ENCODE measurements at places on chromosomes 16 and 17.

- DNase-seq: no peak
These were observed 166.8 kb upstream of the TBX2 start for GRCh38 chr17:61232871-61233270.

DNA sequence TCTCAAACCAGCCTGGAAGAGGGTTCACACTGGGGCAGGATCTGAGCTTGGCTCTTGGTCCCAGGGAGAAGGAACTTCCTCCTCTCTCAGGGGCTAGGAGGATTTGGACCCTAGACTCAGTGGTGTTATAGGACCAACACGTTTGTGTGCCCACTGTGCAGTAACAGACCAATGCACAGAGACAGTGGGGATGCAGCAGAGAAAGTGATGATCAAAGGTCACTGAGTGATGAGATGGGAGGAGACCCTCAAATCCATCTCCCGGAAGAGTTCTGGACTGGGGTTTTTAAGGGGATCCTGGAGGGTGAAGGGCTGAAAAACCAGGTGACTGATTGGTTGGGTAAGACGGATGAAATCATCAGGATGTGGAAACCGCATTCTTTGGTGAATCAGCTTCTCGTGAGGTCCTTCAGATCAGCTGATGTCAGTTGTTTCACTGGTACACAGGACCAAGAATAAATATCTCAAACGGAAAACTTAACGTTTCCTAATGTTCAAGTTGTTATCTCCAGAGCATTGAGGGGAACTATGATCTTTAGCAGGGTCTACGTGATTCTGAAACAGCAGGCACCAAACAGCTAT lies 3.3 kb upstream of the VAC14 start:
- peak; percentile 54 for DNase-seq

- DNase-seq: peak; percentile 81
These were observed 37.9 kb downstream of the AMFR start for GRCh38 chr16:56387396-56387795.

DNA sequence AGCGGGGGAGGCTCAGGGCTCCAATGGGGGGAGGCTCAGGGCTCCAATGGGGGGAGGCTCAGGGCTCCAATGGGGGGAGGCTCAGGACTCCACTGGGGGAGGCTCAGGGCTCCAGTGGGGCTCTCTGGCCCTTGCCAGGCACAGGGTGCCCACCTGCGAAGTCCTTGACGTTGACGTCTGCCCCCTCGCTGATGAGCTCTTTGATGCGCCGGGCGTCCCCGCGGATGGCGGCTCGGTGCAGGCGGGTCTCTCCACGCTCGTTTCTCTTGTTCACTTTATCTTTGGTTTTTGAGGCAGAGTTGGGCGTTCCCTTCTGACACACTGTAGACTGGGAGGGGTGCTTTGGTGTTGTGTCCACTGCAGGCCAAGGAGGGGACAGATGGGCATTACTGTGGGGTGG lies 73.0 kb downstream of the ZNF778 start:
- DNase-seq: no peak

DNA sequence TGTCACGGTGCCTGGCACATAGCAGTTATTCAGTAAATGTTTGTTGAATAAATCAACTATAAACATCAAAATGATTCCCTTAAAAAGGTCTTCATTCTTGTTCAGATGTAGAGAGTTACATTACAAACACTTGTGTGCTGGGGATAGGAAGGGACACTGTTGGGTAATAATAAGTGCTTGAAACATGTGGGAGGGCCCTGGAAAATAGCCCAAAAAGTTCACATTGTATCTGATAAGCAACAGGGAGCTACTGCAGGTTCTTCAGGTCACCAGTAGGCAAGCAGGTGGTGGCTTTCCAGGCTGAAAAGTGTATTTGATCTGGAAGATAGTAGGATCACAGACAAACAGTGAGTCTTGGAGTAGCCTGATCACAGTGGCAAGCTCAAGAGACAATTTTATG lies 19.0 kb upstream of the ZNF652 start:
- no peak for DNase-seq

- DNase-seq: peak; percentile 97
These were observed 20.2 kb downstream of the CRISPLD2 start for GRCh38 chr16:84839956-84840355.

DNA sequence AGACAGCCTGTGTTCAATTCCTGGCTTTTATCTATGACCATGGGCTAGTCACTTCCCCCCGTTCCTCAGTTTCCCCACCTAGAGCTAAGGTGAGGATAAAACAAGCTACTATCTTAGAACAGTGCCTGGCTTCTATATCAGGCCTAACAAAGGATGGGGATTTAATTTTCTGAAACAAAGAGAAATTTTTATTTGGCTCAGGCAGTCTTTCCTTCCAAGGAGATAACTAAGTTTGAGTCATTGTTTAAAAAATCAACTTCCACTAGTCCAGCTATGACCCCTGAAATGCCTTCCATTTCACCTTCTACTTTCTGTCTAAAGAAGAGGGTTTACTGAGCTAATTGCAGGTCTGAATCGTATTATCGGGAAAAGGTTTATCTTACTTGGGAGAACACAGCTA lies 99.0 kb downstream of the CMIP start:
- DNase-seq: no peak

DNA sequence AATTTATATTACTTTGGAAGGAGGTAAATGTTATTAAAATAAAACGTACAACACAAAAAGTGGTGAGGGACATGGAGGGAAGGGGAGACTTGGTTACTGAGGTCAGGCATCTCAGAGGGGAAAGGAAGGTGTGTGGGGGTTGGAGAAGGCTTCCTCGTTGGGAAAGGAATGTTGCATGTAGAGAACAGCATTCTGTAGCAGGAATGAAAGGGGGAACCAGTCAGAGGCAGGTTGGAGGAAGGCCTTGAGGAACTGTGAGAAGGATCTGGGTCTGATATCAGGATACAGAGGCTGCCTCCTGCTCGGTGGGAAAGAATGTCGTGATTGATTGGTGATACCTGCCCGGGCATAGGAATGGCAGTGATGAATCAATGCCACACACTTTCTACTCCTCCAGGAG lies 103.3 kb upstream of the ZFHX3 start:
- DNase-seq: no peak

DNA sequence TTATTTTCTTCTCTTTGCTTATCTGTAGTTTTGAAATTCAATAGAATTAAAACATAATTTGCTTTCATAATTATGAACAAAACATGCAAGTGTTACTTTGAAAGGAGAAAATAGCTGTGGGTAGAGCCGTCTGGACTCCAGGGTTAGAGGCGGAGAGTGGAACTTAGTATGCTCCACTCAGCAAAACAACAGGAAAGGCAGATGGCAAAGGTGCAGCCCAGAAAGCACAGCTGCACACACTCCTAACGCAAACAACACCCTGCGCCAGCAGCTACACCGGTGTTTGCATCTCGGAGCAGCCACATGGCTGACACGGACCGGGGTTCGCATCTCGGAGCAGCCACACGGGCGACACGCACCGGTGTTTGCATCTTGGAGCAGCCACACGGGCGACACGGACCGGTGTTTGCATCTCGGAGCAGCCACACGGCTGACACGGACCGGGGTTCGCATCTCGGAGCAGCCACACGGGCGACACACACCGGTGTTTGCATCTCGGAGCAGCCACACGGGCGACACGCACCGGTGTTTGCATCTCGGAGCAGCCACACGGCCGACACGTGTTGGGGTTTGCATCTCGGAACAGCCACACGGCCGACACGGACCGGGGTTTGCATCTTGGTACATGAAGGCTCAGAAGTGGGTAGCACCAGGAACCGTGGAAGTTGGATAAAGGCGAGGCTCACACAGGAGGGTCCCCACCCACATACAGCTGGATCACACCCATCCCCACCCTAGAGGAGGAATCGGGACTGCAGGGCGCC lies 12.2 kb upstream of the CAPN15 start:
- no peak for DNase-seq

- no peak for DNase-seq
These were observed 20.1 kb downstream of the DNAH2 start for GRCh38 chr17:7737601-7738000.

DNA sequence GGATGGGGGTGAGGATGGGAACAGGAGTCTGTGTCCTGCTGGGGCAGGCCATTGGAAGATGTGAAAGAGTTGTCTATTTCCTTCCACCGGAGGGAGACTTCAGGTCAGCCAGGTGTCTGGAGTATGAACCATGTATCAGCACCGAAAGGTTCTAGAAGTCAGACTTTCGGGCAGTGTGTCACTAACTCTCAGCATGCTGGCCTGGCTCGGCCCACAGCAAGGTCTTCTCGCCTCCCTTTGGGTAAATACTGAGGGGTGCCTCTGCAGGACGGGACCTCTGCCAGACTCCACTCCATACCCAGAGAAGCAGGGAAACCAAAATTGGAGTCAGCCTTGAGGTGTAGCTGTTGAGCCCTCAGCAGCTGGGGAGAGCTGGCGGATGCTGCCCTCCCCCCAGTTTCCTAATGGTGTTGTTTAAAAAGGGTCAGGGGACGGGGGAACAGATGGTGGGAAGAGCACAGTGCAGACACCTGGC lies 507 bp downstream of the CIITA start:
- no peak for DNase-seq

DNA sequence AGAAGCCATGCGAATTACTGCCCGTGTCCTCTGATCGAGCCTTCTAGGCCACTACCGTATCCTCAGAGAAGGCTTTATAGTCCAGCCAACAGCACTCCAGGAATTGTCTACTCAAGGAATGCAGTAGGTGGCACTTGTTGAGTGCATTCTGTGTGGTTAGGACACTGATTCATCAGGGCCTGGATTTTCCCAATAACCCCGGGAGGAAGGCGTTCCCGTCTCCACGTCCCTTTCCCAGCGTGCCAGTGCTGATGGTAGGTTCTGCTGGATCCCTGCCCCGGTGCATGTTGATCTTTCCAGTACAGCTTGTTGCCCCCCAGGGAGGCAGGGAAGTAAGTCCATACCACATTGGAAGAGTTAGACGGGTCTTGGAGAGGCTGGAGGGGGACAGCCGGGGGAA lies 122.2 kb downstream of the RPTOR start:
- DNase-seq: no peak

DNA sequence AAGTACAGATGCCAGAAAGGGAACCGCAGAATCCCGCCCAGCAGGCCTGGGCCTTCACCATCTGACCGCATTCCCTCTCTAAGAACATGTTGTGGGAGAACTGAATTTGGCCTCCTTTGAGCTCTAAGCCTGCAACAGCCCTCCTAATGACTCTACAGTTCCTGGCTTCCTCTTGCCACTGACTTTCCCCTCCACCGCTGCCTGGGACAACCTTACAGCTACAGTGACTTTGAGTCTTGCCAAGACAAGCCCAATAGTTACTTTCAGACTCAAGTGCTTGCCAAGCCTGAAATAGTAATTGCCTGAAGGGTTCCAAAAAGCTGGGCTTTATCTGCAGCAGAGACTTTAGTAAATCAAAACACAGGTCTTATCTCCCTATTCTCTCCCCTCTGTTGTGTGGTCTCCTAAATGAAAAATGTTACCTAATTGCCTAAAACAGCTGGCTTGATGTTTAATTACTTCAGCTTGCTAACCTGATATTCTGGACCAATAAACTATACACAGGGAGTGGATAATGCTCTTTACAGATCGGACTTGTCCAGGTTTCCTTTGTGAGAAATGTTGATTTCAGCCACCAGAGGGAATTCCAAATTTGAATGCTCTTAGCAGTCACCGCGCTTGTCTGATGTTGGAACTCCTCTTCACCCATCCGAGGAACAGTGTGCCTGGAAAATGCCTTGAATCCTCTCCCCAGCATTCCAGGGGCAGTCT lies 85.1 kb upstream of the TBX2 start:
- no peak for DNase-seq

DNA sequence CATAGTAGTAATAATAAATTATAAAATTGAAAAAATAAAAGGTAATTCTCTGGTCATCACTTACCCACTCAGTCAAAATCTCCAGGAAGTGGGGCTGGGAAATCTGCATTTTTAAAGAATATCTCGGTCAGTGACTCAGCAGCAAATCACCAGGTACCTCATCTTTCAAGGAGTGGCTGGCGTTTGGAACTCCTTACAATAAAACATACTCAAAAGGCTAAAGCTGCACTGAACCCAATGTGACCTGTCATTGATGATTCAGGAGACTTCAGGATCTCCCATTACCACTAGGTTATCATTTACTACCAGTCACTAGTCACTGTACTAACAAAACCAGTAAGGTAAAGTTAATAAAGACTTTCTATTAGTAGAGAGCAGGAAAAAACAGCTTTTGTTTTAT lies 21.5 kb upstream of the RFFL start:
- DNase-seq: no peak

- DNase-seq: no peak
These were observed 6.4 kb upstream of the MT1B start for GRCh38 chr16:56645311-56645710.

DNA sequence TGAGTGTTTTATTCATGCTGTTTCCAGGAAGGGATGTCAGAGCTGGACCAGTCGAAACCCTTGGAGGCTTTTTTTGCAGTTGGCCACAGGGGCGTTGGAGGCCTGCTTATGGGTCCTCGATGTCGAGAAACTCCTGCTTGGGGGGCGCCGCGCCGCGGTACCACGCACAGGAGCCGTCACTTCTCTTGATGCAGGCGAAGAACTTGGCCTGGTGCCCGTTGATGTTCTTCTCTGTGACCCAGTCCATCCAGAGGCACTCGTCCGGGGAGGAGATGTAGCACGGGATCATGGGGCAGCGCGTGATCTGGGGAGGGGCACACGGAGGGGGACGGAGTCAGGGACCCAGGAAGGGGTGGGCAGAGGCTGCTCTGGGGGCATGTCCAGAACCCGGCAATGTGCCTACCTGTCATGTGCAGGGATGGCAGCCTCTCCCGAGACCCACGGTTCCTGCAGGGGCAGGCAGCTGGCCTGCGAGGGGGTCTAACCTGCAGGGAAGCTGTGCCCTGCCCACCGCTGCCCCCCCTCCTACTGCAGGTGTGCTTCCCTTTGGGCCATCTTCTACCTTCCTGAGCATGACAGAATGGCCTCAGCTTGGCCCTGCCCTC lies 15.0 kb upstream of the USP36 start:
- DNase-seq: no peak

GRCh38 chr16:48536614-48537200 lies 73.3 kb downstream of the N4BP1 start:
- no peak for DNase-seq

- DNase-seq: no peak
These were observed 221.6 kb downstream of the FTO start for GRCh38 chr16:53925526-53925925.

DNA sequence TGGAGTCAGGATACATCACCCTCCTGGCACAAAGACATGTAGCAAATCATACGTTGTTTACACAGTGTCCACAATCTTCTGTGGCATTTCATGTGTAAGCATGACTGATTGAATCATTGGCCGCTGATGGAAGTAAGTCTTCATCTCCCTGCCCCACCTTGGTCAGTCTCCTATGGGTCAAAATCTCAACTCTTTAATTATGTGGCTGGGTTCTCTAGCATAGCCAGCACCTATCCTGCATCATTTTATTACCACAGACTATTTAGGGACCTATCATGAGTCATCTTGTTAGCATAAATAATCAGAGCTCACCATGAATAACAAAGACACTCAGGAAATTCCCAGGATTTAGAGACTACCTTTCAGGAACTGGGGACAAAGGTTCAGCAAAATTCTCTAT lies 15.9 kb downstream of the TANC2 start:
- no peak for DNase-seq

- DNase-seq: no peak
These were observed 5.5 kb downstream of the CPSF4L start for GRCh38 chr17:73256220-73256619.

Data from fibroblast of skin of scalp (primary cell).